ENCODE measurements at places on chromosomes 6 and 20. TPM values are rescaled to one million over a fixed set of nuclear protein-coding genes. Genes with fewer than 3 reads are reported as not detected.

The TEAD3 gene
- 12.5 TPM for total RNA-seq

The PTK7 gene
- total RNA-seq = 166 TPM

The IP6K3 gene
- total RNA-seq = 0.22 TPM

The CRISP3 gene
- not detected for total RNA-seq

The HSF2 gene
- total RNA-seq = 44.5 TPM

The PROKR2 gene
- not detected for total RNA-seq

The JARID2 gene
- total RNA-seq = 9.5 TPM

The HLA-DRB5 gene
- not detected for total RNA-seq

The SKIC2 gene
- 50.1 TPM for total RNA-seq

The NKX2-4 gene
- total RNA-seq = not detected

Measured in uterine smooth muscle cell (primary cell).